ENCODE measurements at places on chromosomes 11 and 22.

DNA sequence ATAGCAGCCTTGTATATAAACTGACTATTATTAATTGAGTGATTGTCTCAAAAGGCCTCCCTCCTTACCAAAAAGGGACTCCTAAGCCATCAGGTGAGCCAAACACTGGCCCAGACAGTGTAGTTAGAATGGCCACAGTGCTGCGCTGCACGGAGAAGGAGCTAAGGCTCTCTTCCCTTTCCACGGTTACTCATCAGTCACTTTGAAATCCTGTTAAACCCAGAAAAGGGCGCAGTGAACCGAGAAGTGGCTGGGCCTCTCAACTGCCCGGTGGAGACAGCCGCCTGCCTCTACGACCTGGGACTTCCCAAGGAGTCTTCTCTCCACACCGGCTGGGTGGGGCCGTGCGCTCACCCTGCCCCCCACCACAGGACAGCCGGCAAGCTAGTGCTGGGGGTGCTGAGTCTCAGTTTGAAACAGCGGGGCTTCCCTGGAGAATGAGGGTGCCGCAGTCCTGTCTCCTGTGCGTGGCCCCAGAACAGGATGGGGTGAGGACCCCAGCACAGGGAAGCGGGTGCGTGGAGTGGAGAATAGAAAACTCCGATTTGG lies 1.3 kb downstream of the MYH9 start:
- DNase-seq: no peak

GRCh38 chr11:75505916-75506692 lies 19.6 kb downstream of the GDPD5 start:
- DNase-seq: no peak

DNA sequence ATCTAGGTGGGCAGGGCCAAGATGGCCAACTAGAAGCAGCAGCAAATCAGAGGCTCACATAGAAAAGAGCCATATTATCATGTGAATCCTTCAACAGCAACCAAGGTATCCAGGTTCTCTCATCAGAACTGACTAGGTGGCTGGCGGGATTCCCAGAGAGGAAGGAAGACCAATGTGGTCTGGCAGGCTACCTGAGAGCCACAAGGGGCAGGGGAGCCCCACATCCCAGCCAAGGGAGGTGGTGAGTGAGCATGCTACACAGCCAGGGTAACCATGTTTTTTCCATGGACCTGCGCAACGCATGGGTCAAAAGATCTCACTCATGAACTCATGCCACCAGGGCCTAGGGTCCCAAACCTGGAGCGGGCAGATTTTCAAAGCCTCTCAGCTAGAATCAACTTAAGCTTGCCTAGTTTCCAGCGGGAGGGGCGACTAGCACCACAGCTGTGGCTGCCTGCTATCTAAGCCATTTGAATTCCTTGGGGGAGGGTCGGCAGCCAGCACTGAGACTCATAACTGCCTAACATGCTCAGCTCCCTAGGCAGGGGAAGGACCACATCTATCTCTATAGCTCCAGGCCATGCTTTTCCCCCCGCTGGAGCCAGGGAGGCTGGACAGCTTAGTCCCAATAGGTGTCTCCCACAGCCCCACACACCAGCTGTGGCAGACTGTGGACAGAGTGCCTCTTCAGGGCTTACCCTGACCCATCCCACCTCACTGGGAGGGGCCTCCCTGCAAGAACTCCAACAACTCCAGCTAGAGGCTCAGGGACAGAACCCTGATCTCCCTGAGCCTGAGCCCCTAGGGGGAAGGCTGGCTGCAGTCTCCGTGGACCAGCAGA lies 28.7 kb upstream of the CASP12 start:
- no peak for DNase-seq

- peak; percentile 30 for DNase-seq
These were observed 591.2 kb downstream of the OPCML start for GRCh38 chr11:132941024-132941646.

GRCh38 chr11:33942954-33943353 lies 51.1 kb upstream of the LMO2 start:
- DNase-seq: no peak

GRCh38 chr11:13720940-13721339 lies 52.5 kb downstream of the FAR1 start:
- no peak for DNase-seq

GRCh38 chr11:65576867-65577755 lies 1.3 kb downstream of the EHBP1L1 start:
- DNase-seq: no peak

DNA sequence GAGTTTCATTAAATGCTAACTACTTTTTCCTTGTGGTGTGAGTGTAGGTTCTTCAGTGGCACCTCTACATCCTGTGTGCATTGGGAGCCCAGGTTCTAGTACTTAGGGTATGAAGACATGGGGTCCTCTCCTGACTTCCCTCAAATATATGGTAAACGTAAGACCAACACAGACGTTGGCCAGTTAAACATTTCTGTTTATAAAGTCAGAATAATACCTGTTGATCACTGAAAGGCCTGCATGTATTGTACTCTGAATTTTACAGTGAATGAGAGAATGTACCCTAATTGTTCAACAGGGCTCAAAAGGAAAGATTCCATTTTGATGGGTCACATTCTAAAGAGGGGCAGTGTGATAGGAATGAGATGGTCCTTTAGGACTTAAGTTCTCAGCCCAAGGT lies 3.2 kb downstream of the RPL27A start:
- no peak for DNase-seq

- no peak for DNase-seq
These were observed 82.0 kb downstream of the KIRREL3 start for GRCh38 chr11:126918556-126918955.

DNA sequence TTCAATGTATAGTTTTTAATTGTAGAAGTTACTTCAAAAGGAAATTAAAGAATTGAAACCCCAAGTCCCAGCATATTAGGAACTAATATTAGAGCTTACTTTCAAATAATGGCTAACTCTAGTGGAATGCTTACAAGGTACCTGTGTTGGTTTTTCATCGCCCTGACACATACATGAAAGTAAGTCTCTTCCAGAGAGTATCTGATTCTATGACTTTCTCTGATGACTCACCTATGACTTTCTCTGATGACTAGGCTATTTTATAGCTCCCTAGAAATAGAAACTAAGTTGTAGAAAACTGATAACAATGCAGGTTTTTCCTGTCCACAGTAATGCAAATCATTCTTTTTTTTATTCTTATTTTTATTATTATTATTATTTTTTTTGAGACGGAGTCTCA lies 33.6 kb upstream of the MMP7 start:
- no peak for DNase-seq

DNA sequence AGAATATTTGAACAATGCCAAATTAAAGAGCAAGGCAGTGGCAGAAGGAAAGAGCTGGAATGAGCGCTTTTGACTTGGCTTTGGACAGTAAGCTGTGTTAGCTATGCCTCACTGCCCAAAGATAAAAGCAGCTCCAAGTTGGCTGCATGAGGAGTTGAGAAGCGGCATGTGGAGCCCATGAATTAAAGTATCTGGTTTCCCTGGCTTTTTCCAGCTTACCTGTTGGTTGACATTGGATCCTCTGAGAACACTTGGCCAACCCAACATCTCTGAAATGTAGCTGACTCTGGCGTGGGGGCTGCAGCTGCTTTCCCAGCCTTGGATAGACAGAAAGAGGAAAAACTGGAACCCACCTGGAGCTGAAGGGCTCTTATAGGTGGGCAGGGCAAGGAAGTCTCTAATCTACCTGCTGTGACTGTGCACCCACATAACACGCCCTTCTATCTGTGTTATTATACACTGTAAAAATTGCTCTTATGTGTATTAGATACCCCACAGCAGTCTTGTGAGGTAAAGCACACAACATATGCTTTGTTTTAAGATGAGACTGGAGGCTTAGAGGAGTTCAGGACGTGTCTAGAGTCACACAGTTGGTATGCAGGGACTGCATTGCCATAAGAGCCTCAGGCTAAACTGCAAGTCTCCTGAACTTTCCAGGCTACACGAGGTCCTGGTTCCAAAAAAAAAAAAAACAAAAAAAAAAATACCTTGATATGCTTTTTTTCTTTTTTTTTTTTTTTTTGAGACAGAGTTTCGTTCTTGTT lies 5.8 kb downstream of the UBASH3B start:
- no peak for DNase-seq

- DNase-seq: no peak
These were observed 316.8 kb downstream of the CASP12 start for GRCh38 chr11:104581246-104581980.

DNA sequence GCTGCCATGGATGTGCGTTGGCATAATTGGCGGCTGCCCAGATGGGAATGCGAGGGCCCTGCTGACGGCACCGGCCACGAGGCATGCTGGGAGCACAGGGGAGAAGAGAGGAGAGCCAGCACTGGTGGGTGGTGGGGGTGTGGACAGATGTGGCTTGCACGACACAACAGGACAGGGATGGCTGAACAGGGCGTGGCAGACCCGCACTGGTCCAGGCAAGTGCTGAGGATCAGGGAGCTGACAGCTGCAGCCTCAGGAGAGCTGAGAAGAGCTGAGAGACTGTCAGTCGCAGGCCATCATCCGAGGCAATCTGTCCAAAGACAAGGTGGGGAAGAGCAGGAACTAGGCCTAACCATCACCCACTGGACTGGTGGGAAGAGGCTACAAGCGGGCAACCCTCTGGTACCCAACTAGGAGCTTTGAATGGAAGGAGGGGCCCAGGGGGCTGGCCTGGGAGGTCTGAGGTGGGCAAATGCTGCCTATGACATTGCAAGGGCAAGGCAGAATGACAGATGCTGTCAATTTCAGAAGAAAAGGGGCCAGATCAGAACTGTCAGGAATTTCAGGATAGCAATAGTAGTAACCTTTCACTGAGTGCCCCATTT lies 2.4 kb downstream of the GNB1L start:
- no peak for DNase-seq

GRCh38 chr22:49392247-49392646 lies 435.4 kb downstream of the BRD1 start:
- DNase-seq: no peak

DNA sequence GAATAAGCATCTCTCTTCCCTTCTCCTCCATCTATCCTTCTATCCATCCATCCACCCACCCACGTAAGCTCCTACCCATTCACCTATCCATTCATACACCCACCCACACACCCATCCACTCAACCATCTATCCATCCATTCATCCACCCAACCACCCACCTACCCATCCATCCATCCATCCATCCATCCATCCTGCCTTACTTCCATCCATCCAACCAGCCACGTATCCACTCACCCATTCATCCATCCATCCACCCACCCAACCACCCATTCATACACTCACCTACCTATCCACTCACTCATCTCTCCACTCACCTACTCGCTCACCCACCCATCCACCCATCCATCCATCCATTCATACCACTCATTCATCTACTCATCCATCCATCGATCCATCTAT lies 13.2 kb downstream of the TNNT3 start:
- DNase-seq: no peak

DNA sequence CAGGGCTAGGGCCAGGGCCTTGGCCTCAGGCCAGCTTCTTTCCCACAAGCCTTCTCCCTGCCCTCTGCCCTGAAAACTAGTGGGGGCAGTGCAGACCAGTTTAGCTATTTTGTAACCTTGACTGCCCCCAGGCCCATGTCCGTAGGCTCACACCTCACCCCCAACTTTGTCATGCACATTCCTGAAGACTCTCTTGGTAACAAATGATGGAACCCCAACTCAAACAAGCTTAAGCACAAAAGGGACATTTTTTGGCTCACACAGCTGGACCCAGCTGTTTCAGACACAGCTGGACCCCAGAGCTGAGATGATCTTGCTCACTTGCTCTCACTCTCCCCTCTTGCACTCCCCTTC lies 46.6 kb downstream of the KCNQ1OT1 start:
- DNase-seq: no peak

DNA sequence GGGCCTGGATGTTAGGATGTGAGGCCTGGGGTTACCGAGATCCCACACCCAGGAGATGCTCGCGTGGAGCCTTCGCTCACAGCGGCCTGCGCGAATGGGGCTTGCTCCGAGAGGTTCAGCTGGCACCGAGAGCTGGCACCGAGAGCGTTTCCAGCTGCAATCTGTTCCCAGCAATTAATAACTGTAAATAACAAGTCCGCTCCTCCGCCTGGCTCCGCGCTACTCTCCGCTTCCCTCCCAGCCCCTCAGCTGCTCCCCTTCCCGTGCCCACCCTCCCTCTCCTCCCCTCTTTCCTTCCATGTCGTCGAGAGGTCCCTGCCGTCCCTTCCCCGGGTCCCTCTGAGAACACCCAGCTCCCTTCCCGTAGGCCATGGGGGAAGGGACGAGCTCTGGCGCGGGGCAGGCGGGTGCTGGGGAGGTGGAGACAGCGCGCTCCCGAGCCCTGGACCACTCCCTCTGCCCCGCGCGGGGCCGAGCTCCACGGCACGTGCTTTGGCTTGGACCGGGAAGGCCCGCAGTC lies 110.8 kb downstream of the WNT7B start:
- DNase-seq: no peak

DNA sequence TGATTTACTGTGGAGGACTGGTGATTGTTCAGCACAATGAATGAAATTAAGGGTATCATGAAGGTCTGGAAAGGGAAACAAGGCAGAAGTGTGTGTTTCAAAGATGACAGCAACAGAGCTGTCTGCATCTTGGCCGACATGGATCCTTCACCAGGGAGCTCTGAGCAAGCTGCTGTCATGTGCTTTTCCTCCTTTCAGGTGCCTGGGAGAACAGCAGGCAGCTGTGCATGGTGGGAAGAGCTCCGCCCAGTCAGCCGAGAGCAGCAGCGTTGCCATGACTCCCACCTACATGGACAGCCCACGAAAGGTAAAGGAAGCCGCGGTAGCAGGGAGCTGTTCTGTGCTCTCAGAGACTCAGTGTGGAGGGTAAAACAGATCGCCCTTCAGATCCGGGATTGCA lies 87.1 kb upstream of the YWHAH start:
- peak; percentile 68 for DNase-seq

- DNase-seq: no peak
These were observed 831.6 kb downstream of the KCNA4 start for GRCh38 chr11:29184939-29185890.

Data from NCI-H774 (cell line).